Trophoblast cell (in vitro differentiated cells and primary cell): ENCODE measurements at places on chromosomes 1 and 21.
A peak's percentile ranks its signal among the peaks of the same experiment; 100 is the strongest.

DNA sequence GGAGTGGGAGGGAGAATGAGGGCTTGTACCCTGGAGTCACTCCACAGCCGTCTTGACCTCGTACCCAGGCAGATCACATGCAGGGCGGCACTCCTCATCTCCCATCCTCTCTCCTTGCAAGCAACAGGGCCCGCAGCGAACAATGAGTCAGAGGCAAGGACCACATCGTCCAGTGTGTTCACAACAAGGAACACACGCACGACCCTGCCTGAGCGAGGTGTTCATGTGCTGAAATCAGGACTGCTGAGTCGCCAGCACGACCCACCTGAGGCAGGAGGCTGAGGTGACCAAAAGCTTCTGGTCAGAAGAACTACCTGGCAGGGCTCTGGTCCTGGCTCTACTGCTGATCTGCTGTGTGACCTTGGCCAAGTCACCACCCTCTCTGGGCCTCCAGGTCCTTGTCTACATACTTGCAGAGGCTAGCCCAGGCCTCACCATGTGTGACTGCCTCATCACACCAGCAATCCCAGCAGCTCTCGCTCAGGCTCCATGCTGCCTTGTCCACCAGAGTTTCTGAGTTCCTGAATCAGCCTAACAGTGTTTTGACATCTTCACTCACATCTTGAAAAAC lies 78.0 kb downstream of the SSBP3 start:
- H3K27me3 ChIP-seq: no peaks in the 10 kb centered on the region
- H3K4me1 ChIP-seq: peaks cover 54% of the 10 kb centered on the region
- H3K36me3 ChIP-seq: peaks cover 5% of the 10 kb centered on the region
- DNase-seq: peak; percentile 31

DNA sequence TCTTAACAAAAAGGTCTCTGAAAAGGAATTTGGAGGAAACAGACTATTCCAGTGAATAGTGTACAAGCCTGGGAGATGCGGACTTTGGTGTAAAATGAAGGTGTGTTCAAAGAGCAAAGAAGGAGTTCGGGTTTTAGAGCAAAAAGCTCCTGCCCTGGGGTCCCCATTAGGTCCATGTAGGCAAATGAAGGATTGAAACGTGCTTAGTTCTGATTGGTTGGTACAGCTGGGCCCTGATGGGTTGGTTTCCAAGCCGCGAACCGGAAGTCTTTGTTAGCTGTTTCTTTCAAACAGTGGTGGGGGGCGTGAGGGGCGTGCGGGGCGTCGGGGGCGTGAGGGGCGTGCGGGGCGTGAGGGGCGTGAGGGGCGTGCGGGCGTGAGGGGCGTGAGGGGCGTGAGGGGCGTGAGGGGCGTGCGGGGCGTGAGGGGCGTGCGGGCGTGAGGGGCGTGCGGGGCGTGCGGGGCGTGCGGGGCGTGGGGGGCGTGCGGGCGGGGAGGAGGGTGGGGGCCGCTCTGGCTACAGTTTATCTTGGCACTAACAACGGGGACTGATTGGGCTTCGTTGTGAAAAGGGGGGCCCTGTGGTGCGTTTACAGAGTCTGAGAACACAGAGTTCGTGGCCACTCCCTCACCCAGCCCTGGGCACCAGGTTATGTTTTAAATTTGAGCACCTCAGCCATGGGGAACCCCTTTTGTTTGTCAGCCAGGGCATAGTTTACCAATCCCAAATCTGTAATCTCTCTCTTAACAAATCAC lies 29.4 kb downstream of the LRRC3 start:
- H3K36me3 ChIP-seq: no peaks in the 10 kb centered on the region
- DNase-seq: no peak
- H3K4me1 ChIP-seq: peaks cover 7% of the 10 kb centered on the region
- no peak overlapping the region for H3K4me3 ChIP-seq

DNA sequence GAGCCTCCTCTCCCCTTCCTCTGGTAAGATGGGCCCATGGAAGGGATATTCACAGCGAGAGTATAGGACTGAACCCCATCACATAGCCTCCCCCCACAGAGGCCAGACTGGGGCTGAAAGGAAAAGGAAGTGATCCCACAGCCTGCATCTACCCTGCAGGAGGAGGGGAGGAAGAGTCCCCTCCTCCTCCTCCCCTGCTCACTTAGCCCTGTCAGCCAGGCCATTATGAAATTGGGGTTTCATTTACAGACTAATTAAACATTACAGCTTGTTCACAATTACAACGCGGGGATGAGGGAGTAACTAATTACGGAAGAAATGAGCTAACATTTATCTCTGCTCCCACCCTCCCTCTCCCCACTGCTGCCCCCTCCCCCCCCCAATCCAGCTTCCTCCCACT lies 25.4 kb downstream of the DMAP1 start:
- peaks cover 3% of the 10 kb centered on the region for H3K36me3 ChIP-seq
- H3K27me3 ChIP-seq: no peaks in the 10 kb centered on the region
- no peak overlapping the region for H3K27ac ChIP-seq

- no peak overlapping the region for H3K27ac ChIP-seq
- H3K27me3 ChIP-seq: no peaks in the 10 kb centered on the region
- no peak for DNase-seq
- H3K4me3 ChIP-seq: no peak overlapping the region
Measured at GRCh38 chr1:170700842-170701615, 37.1 kb downstream of the PRRX1 start.

GRCh38 chr1:204641936-204642335 lies 43.6 kb downstream of the LRRN2 start:
- H3K27me3 ChIP-seq: no peaks in the 10 kb centered on the region
- no peak overlapping the region for H3K4me3 ChIP-seq
- H3K36me3 ChIP-seq: no peaks in the 10 kb centered on the region
- no peak for DNase-seq

DNA sequence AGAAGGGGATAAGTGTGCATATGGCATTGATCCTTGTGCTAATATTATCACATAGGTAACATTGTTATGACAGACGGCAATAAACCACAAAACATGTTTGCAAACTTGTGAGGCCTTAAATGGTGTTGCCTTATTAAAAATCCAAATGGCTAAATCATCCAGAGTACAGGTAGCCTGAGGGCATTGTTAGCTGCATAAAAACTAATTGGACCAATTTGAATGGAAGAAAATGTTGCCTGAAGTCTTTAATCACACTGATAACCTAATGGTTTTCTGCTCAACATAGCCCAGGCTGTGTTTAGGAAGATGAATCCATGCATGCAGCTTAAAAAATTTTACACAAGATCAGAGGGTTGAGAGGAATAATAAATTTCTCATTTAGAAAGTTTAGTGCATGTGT lies 19.4 kb upstream of the LRRC53 start:
- no peaks in the 10 kb centered on the region for H3K36me3 ChIP-seq
- no peak overlapping the region for H3K27ac ChIP-seq
- no peaks in the 10 kb centered on the region for H3K4me1 ChIP-seq
- no peak for DNase-seq
- no peaks in the 10 kb centered on the region for H3K27me3 ChIP-seq

DNA sequence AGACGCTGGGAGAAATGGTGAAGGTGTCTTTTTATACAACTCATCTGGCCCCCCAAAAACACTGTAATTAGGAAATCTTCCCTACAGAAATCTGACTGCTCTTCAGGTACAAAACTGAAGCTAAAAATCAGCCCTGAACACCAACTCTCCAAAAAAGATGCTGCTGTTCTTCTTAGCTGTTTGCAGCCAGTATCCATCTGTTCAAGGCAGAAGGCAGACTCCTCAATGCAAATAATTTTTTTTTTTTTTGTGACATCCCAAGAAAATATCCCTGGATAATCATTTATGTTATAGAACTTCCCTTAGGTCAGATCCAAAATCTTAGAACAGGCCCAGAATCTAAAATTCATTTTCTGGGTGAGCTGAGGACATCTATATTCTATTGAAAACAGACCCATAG lies 36.5 kb downstream of the TRIT1 start:
- no peaks in the 10 kb centered on the region for H3K27me3 ChIP-seq
- no peak overlapping the region for H3K4me3 ChIP-seq
- H3K27ac ChIP-seq: no peak overlapping the region
- H3K36me3 ChIP-seq: peaks cover 18% of the 10 kb centered on the region
- peaks cover 2% of the 10 kb centered on the region for H3K4me1 ChIP-seq

GRCh38 chr21:17391811-17392340 lies 121.0 kb upstream of the CXADR start:
- no peaks in the 10 kb centered on the region for H3K36me3 ChIP-seq
- H3K27ac ChIP-seq: no peak overlapping the region
- no peak for DNase-seq
- no peak overlapping the region for H3K4me3 ChIP-seq

GRCh38 chr1:1135339-1136136 lies 19.6 kb upstream of the C1orf159 start:
- peaks cover 9% of the 10 kb centered on the region for H3K4me1 ChIP-seq
- H3K36me3 ChIP-seq: no peaks in the 10 kb centered on the region
- no peak overlapping the region for H3K27ac ChIP-seq
- no peak overlapping the region for H3K4me3 ChIP-seq
- H3K27me3 ChIP-seq: peaks cover 17% of the 10 kb centered on the region
- no peak for DNase-seq

GRCh38 chr1:11855430-11855829 lies 3.3 kb downstream of the NPPB start:
- no peaks in the 10 kb centered on the region for H3K36me3 ChIP-seq
- H3K4me1 ChIP-seq: peaks cover 19% of the 10 kb centered on the region
- H3K27ac ChIP-seq: no peak overlapping the region
- no peak overlapping the region for H3K4me3 ChIP-seq

DNA sequence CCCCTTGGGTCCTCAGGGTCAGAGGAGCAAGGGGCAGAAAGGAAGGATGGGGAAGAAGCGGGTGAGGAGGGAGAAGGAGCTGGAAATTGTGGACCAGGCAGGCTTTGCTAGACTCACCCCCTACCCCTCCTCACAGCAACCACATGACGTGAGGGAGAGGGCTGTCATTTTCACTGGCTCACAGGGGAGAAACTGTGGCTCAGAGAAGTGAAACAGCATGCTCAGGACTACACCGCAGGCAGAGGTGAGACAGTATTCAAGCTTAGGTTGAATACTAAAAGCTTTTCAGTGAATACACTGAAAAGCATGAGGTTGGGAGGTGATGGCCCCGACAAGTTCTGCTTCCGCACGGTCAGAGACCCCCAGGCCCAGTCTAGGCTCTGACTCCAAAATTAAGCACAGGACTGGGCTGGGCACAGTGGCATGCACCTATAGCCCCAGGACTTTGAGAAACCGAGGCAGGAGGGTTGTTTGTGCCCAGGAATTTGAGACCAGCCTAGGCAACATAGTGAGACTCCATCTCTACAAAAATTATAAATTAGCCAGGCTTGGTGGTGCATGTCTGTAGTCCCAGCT lies 1.2 kb upstream of the CLEC20A start:
- no peak overlapping the region for H3K4me3 ChIP-seq
- no peak for DNase-seq
- H3K27me3 ChIP-seq: no peaks in the 10 kb centered on the region
- H3K27ac ChIP-seq: no peak overlapping the region
- no peaks in the 10 kb centered on the region for H3K36me3 ChIP-seq

DNA sequence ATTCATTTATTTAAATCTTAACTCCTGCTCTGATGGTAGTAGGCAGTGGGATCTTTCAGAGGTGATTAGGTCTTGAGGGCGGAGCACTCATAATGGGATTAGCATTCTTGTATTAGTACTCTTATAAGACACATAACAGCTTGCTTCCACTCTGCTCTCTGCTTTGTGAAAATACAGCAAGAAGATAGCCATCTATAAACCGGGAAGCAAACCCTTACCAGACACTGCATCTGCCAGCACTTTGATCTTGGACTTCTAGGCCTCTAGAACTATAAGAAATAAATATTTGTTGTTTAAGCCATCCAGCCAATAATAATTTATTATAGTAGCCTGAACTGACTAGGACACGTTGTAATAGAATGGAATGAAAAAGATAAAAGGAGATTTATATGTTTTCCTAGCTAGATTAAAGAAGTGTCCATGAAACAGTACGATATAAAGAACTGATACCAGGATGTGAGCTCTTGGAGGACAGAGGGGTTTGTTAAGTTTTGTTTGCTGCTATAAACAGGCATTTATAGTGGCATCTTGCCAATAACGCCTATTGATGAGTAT lies 869.9 kb downstream of the MRPL39 start:
- H3K36me3 ChIP-seq: no peaks in the 10 kb centered on the region
- no peaks in the 10 kb centered on the region for H3K4me1 ChIP-seq
- no peak for DNase-seq
- no peaks in the 10 kb centered on the region for H3K27me3 ChIP-seq

GRCh38 chr21:44433791-44434567 lies 21.3 kb upstream of the LRRC3 start:
- H3K4me1 ChIP-seq: no peaks in the 10 kb centered on the region
- H3K36me3 ChIP-seq: no peaks in the 10 kb centered on the region
- DNase-seq: no peak
- no peaks in the 10 kb centered on the region for H3K27me3 ChIP-seq

DNA sequence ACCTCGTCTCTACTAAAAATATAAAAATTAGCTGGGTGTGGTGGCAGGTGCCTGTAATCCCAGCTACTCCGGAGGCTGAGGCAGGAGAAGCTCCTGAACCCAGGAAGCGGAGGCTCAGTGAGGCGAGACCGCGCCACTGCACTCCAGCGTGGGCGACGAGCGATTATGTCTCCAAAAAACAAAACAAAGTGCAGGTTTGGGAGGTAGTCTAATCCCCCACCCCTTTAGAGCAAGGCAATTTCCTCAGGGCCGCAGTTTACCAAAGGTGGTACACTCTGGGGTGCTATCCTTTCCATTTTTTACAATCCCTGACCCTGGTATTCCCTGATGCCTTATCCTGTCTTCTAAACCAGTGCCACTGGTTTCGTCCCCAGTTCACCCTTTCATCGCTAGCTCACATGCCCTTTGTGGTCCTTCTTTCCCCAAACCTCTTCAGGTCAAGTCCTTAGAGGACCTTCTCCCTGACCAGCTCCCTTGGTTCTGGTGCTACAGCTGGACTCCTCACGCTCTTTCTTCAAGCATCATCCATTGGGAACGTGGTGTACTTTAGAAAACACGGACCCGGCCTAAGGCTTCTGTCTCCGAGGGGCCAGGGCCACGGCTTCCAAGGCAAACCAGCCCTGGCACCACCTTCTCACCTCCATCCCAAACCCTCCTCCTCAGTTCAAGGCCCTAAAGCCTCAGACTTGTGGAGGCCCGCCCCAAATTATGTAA lies 873 bp downstream of the IFT25 start:
- no peaks in the 10 kb centered on the region for H3K27me3 ChIP-seq
- H3K36me3 ChIP-seq: no peaks in the 10 kb centered on the region
- H3K4me1 ChIP-seq: peaks cover 15% of the 10 kb centered on the region
- H3K27ac ChIP-seq: no peak overlapping the region

DNA sequence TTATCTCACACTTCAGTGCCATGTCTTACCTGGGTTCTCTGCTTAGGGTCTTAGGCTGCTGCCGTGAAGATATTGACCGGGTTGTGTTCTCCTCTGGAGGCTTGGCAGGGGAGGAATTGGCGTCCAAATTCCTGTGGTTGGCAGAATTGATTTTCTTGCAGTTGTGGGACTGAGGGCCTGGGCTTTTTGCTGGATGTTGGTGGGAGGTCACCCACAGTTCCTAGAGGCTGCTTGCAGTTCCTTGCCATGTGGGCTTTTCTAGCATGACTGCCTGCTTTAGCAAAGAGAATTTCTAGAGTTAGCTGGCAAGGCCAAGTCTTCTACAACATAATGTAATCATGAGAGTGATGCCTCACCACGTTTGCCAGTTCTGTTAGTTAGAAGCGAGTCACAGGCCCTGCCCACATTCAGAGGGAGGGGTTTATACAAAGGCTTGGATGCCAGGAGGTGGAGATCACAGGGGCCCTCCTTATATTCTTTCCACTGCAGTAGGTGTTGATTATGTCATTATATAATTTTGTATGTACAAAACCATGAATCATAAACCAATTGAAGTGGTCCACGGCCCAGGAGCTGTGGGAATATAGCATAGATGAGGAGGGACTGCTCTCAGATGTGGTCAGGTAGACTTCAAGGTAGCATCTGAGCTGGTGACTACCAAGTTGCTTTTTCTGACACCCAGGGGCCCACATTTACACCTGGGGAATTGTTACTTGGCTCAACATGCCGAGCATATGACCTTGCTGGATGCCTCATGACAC lies 6.6 kb downstream of the UBL4B start:
- no peak overlapping the region for H3K4me3 ChIP-seq
- no peaks in the 10 kb centered on the region for H3K27me3 ChIP-seq
- no peaks in the 10 kb centered on the region for H3K4me1 ChIP-seq
- no peaks in the 10 kb centered on the region for H3K36me3 ChIP-seq
- H3K27ac ChIP-seq: no peak overlapping the region
- DNase-seq: no peak
